ENCODE measurements at places on chromosomes 7 and 10.

GRCh38 chr7:111240371-111240770 lies 149.4 kb downstream of the LRRN3 start:
- DNase-seq = no peak

DNA sequence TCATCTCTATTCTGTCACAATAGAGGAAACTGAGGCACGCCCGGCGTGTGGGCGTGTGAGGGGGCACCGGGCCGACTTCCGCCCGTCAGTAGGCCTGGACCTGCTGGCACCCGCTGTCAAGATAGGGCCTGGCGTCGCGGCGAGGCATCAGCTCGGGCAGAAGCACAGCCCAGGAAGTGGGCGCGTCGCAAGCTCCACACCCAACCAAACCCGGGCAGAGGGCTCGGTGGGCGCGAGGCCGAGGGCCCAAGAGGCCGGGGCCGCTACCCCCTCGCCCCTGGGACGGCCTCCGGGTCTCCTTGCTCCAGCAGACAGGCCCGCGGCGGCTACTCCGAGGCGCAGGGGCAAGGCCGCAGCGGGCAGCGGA lies 91.2 kb downstream of the SPAG6 start:
- no peak for DNase-seq

GRCh38 chr10:11450427-11450826 lies 161.0 kb downstream of the USP6NL start:
- no peak for DNase-seq

DNA sequence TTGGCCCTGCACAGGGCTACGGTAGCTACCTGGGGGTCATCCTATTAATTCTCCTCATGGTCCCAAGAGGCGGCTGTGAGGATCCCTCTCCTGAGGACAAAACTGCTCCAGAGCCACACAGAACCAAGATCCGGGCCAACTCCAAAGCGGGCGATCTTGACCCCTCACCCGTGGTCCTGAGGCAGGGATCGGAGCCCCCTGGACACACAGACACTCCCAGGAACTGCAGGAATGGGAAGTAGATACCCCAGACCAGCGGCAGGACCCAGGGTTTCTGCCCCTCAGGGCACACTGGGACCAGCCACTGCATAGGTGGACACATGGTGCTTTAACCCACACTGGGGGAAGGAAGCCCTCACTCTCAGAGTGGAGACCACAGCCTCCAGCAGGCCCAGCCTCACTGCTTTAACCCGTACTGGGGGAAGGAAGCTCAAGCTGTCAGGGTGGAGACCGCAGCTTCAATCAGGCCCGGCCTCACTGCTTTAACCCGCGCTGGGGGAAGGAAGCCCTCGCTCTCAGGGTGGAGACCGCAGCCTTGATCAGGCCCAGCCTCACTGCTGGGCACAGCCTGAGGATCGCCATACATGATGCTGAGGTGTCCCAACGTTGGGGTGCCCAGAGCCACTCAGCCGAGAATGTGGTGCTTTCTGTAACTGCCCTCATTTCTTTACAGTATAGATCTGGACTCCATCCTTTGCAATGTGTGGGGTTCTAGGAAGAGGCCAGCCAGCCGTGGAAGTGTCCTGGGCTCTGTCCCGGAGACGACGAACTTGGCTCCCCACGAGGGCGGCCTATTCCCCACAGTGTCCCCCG lies 60.1 kb downstream of the DIP2C start:
- no peak for DNase-seq

GRCh38 chr10:117169480-117169879 lies 27.8 kb upstream of the KCNK18 start:
- DNase-seq = no peak

- no peak for DNase-seq
These were observed 32.8 kb upstream of the VIPR2 start for GRCh38 chr7:159177284-159177953.

- no peak for DNase-seq
These were observed 39.3 kb downstream of the TAS2R41 start for GRCh38 chr7:143516981-143517380.

DNA sequence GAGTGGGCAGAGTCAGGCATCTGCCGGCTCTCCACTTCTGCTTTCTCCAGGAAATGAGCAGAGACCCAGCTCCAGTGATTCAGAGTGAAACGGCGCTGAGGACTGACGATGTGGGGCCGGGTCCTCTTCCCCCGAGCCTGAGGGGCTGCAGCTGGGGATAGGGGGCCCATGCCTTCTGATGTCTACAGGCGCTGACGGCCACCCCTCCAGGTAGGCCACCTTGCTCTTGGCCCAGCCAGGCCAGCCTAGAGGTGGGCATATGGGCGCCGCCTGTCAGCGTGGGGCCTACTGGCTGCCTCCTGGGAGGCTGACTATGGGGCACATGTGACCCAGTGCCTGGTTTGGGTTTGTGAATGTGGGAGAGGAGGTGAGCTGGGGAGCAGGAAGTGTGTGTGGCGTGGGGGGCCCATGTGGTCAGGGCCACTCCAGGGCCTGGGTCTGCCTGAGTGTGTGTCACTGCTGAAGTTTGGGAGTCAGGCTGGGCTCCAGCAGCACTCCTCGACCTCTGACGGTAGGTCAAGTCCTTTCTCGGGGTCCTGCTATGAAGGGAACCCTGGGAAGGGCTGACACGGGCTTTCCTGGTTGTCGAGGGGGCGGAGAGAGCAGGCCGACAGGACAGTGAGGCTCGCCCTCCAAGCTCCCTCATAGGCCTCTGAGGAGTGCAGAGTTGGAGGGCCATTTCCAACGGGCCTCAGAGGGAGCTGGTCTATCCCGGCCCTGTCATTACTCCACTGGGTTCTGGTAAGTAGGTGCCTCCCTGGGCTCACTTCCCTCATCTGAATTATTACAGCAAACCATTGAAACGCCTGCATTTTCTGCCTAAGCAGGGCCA lies at the start of gene WDFY4:
Gene WDFY4, plus strand, starts transcription at position 82 of the 832 bp plus-strand sequence. CDS start 24,860 bp downstream, outside the sequence.
- DNase-seq = no peak

GRCh38 chr10:33453081-33454025 lies 118.9 kb upstream of the NRP1 start:
- DNase-seq = no peak
